ENCODE measurements at places on chromosomes 6 and 20.

GRCh38 chr6:158635427-158636073, 9.0 kb downstream of the DYNLT1 start:
- no peak for DNase-seq

GRCh38 chr6:119602215-119603178, 252.9 kb upstream of the MAN1A1 start:
- no peak for DNase-seq

DNA sequence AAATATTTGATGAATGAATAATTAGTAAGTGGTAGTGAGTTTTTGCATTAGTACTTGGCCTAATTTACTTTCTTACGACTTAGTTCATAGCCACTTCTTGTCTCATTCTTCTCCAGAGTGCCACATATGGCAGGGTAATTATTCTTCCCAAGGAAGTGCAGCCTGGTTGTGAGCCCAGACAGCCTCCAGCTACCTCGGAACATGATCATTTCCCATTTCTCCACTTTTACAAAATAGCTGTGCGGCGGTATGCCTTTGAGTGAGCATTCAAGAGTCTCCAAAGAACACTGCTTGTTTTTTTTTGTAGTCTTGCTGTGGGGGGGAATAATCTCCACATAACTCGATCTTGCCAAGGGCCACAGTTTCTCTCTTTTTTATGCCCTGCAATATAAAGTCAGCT, 765.0 kb downstream of the HDGFL1 start:
- no peak for DNase-seq

GRCh38 chr20:12762725-12763124, 246.0 kb upstream of the SPTLC3 start:
- DNase-seq: no peak

DNA sequence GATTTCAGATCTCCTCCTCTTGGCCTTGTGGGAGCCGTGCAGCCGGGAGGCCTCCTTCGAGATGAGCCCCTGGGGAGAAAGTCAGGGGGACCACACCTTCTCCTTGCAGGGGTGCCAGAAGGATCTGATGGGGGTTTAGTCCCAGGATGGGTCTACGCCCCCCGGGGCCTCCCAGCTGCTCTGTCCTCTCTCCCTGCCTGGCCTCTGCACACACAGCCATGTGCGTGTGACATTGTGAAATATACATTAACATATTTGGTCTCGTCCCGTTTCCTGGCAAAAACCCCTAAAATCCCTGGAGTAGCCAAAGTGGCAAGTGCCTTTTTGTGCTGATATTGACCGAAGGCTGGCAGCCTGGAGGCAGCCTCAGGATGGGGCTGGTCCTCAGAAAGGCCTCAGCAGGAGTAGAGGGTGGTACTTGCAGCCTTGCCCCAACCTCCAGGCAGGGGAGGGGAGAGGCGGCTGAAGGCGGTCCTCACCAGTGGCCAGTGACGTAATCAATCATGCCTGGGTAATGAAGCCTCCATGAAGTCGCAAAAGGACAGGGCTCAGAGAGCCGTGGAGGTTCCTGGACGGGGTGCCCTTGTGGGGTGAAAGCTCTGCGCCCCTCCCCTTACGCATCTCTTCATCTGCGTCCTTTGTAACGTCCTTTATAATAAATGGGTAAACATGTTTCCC, 5.1 kb upstream of the HELZ2 start:
- no peak for DNase-seq

DNA sequence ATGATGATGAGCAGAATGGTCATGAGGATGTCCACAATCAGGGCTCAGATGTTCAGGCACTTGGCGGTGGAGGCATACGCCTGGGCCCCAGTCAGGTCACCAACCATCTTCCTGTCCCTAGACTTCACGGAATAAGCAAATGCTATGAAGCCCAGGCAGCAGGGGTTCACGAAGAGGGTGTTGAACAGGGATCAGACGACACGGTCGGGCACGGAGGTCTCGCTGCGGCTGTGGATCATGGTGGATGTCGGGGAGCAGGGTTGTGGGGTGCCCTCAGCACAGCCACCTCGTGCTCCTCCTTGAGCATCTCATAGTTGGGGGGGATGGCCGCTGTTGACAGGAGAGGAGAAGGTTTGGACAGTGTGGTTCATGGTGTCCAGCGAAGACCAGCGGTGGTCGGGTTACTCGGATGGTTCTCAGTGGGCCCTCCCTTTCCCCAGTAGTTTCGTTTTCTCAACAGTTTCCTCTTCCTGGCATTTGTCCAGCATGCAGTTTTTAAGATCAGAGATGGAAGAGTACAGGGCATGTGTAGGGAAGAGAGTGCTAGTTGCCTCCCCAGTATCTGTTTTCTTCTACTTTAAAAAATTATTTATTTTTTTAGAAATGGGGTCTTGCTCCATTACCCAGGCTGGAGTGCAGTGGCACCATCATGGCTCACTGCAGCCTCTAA, 20.3 kb upstream of the SPDEF start:
- DNase-seq: no peak

DNA sequence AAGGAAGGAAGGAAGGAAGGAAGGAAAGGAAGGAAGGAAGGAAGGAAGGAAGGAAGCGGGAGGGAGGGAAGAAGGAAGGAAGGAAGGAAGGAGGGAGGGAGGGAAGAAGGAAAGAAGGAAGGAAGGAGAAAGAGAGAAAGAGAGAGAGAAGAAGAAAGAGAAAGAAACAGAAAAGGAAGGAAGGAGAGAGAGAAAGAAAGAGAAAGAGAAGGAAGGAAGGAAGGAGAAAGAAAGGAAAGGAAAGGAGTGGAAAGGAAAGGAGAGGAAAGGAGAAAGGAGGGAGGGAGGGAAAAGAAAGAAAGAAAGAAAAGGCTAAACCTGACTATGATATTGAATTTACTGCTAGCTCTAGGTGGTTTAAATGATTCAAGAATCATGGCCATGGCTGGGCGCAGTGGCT, 5.3 kb upstream of the ASIP start:
- DNase-seq: no peak

GRCh38 chr6:137013738-137014602, 30.8 kb downstream of the IL20RA start:
- DNase-seq: no peak

GRCh38 chr20:54435015-54435414, 40.4 kb upstream of the DOK5 start:
- DNase-seq: no peak

GRCh38 chr6:17417817-17418216, 24.4 kb downstream of the CAP2 start:
- no peak for DNase-seq

DNA sequence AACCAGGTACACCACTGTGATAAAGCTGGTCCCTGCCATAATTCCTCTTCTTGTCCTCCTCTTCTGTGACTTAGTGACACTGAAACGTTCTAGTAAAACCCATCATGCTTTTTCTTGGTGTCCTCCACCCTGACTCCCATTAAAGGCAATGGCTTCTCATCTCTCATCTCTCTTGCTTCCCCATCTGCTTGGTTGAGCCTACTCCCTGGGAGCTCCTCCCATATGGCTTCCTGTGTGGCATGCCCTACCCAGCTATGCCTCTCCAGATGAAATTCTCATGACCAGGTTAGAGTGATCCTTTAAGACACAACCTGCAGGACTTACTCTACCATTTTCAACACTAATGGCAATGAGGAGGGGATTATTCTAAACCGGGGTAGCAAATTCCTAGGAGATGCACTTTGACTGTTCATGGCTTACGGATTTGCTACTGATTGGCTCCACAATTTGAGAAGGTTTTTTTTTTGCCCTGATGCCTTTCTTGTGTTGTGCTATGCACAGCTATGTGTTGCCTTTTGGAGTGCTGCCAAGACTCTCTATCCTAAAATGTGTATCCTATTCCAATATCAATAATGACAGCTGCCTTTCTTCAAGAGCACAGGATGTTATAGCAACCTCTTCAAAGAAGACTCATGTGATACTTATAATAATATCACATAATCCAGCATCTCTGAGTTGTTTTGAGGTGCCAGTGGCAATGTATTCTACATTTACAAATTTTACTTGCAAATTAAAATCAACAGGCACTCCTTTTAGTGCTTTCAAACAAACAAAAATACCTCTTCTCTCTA, 6.1 kb downstream of the SIRPG start:
- DNase-seq: no peak

DNA sequence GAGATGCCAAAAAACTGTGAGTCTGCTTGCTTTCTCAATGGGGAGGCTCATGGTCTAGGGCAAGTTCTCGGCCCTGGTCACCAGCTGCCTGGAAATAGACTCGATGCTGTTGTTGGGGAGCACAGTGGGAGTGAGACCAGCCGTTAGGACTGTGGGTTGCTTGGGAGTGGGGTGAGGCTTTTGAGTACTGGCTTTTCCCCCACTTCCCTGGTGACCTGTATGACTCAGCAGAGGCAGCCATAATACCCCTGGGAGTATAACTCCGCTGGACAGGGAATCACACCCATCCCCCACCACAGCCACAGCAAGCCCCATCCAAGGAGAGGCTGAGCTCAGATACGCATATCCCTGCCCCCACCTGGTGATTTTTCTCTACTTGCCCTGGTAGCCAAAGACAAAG, 48.9 kb upstream of the OGFRL1 start:
- no peak for DNase-seq

GRCh38 chr6:11298651-11299420, 66.4 kb upstream of the NEDD9 start:
- DNase-seq: no peak

DNA sequence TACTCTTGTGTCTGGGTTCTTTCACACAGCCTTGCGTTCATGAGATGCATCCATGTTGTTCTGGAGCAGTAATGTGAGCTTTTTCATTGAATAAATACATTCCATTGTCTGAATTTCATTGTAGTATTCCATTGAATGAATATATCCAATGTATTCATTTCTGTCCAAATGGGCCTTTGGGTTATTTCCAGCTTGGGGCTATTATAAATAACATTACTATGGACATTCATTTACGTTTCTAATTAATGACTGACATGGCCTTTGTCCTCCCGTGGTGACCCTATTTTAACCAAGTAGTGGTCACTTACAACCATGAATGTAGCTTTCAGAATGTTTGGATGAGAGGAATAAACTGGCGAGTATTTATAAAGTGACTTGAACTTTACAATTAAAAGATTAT, 30.1 kb upstream of the NAA20 start:
- DNase-seq: no peak

DNA sequence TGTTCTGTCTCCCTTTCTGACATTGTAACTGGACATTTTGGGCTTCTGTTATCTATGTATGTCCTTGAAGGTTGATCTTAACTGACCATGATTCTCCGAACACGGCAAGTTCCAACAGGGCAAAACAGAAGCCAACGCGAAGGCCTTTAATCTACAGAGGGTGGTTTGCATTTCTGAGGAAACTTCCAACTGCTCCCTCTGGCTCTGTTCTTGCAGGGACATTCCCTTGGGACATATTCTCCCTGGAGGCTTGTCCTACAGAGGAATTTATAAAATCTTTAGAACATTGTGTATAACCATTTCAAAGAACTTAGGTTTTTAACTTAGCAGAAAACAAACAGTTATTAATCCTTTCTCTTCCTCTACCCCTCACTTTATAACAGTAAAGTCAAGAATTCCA, 189.0 kb upstream of the CDYL start:
- no peak for DNase-seq

GRCh38 chr20:56194042-56194441, 54.5 kb upstream of the MC3R start:
- DNase-seq: no peak

DNA sequence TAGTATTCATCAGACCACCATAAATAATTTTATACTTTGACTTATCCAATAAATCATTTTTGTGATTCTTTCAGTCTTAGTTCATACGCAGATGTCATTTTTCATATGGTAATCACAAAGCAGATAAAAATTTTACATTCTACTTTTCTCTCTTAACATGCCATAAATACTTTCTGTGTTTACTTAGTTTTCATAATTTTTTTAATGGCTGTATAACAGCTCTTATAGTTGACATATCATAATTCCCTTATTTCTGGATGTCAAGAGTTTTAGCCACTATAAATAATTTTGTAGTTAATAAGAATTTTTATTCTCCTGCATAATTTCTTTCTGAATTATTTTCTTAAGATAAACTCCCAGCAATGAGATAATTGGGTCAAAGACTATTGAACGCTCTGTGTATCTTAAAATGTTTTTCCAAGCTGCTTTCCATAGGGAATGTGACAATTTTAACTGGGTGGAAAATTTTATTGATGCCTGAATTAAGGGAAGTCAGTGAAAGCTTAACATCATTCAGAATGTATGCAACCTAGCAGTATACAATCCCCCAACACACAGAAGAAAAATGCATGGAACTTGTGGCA, 702.7 kb downstream of the EPM2A start:
- DNase-seq: no peak

GRCh38 chr6:36414481-36414880, 27.0 kb upstream of the ETV7 start:
- no peak for DNase-seq

DNA sequence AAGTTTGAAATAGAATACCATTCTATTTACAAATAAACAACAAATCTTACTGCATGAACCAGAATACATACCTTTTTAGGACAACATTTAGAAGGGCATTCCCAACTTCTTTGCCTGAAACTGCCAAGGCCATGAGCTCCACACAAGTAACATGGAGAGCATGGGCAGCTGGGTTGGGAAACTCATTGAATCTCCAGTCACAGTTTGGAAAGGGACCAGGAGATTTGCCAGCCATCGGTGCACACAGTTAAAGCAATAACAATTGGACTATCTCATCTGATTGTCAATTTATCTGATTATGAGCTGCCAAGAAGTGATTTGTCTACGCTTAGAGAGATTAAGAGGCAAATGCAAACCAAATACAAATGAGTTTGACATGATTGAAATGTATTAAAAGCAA, 19.9 kb downstream of the ARG1 start:
- no peak for DNase-seq

- no peak for DNase-seq
These were observed 347.8 kb upstream of the PLCB4 start for GRCh38 chr20:8721098-8721497.

- DNase-seq: no peak
These were observed 11.7 kb upstream of the HS3ST5 start for GRCh38 chr6:114354482-114354881.

DNA sequence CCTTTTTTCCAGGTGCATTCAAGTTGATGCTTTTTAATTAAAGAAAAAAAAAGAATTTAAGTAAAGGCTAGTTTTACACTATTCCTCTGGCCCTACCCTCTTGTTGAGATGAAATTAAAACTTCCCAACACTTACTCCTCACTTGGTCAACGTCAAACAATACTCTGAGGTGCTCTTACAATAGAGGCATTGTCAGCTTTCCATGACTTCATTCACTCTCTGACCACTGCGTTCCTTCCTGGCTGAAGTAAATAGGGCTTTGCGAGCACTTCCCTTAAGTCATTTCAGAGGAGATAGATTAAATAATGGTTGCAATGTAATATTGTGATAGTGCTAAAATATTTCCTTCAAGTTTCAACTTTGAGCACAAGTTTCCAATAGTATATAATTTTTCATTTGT, 229.8 kb upstream of the CEP162 start:
- DNase-seq: no peak
